Neural crest cell (in vitro differentiated cells): ENCODE measurements at places on chromosomes 1 and 21.

- DNase-seq = no peak
Measured at GRCh38 chr1:184635347-184635979, 119.2 kb downstream of the EDEM3 start.

DNA sequence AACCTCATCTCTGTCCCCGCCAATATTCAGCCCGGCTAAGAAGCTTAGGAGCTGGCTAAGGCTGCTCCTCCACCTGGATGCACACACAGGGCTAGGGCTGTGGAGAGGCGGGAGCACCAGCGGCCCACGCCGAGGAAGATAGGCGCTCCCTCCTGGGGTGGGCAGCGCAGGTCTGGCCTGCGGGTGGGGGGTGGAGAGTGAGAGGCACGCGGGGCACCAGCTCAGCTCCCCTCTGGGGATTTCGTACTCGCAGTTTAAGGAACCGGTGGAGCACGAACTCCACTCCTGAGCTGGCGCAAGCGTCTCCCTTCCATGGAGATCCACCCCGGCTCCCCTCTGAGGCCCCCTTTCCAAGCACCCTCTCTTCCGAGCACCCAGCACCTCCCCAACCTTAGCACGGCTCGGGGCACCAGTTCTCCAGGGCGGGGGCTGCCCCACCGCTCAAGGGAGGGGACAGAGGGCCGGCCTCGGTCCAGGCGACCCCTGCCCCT lies 433 bp upstream of the KAZN start:
- peak; percentile 2 for DNase-seq

- no peak for DNase-seq
Measured at GRCh38 chr1:191438979-191439378, 719.3 kb upstream of the RGS18 start.

DNA sequence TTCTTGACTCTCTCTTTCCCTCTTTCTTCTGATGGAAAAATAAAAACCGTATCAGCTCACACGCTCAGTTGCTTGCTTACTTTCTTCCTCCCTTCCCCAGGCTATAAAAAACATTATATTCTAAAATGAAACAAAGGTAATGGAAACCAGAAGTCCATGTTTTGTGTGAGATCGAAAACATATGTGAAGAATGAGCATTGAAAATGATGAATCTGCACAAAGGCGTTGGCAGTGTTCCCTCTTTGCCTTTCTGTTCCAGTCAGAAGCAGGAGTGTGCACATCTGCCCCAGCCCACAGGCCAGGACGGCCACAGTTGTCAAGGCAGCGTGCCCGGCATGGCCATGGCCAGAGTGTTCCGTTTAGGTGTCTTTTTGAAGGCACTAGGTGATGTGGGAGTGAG lies 185.3 kb upstream of the USP24 start:
- DNase-seq = no peak

- no peak for DNase-seq
Measured at GRCh38 chr1:182181167-182181572, 119.7 kb upstream of the ZNF648 start.

DNA sequence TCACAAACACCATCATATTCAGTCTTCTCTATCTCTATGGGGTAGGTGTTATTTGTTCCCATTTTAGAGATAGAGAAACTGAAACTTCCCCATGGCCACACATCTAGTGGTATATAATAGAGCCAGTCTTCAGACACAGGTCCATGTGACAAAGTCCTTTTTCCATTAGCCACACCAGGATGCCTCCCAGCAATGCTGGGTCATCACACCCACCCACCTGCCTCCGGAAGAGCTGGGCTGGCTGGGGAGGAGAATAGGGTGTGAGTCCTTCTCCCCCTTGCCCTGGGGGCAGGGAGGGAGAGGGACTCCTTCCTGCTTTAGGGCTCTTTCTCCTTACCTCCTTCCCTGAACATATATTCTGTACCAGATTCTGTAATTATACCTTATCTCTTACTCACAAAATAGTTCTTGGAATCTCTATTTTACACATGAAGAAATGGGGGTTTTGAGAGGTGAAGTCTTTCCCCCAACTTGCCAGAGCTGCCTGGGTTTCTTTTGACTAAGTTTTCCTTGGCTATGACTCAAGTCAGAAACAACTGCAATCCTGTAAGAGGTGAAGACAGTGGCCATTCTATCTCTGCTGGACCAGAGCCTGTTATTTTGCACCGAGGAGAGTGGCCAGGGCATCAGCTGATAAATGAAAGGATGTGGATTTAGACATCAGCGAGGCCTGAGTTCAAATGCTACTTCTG lies 30.0 kb downstream of the SOX13 start:
- DNase-seq = no peak

DNA sequence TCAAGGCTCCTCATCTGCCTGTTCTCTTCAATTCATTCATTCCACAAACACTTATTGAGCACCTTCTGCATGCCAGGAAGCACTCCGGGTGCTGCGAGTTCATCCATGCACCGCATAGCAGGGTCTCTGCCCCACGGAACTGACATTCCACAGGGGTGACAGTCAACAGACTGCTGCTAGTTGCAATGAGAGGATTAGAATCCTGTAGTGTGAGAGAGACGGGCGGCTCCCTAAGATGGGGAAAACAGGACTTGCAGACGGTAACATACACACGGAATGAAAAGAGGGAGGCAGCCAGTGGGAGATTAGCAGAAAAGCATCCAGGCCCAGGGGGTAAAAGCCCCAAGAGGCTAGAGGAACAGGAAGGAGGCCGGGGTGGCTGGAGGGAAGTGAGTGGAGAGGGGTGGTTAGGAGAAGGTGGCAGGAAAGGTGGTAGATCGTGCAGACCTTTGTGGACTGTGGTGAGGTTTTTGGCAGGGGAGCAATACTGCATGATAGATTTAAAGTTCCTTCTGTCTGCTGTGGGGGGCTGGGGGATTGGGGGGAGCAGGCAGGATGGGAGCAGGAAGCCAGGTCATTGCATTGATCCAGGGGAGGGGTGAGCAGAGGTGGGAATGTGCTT lies 6.6 kb downstream of the TNFRSF8 start:
- DNase-seq = no peak

DNA sequence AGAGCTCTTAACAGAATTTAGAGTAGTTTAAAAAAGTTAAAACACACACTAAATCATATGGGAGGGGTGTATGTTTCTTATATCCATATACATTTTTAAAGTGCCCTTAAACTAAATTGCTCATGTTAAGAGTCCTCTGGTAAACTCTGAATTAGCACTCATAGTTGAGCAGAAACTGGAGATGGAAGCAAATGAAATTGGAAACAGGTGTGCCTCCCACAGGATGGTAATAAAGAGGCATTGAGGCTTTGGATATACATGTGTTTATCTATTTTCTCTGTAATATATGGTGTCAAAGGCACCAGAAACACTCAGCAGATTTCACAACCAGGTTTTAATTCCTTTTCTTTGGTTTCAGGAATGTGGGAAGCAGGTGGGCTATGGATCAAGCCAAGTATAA lies 188.6 kb downstream of the HS2ST1 start:
- no peak for DNase-seq

DNA sequence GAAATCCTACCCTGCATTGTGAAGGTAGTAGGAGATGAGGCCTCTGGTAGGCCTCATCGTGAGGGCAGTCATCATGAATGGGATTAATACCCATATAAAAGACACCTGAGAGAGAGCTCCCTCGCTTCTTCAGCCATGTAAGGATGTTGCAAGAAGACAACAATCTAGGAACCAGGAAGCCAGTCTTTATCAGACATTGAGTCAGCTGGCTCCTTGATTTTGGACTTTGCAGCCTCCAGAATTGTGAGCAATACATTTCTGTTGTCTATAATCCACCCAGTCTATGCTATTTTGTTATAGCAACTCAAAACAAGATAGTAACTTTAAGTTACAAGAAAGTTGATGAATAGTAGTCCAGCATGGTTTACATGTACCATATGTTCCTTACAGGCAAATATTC lies 208.5 kb downstream of the KCNT2 start:
- DNase-seq = no peak

GRCh38 chr1:226981838-226982237 lies 41.7 kb downstream of the COQ8A start:
- no peak for DNase-seq

DNA sequence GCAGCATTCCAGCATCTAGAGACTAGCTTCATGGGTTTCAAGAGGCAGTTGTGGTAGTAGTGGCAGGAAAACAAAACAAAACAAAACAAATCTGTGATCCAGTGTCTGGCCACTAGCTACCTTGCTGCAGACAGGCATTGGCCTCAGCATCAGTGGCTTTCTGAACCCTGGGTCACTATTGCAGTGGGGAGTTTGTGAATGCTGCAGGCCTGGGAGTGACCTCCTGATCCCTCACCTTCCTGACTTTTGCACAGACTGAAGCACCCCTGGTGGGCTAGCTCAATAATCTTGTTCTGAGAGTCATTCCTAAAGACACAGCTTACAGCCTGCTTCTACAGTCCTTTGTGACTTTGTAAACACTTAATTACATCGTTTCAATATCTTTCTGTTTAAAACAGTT lies 24.9 kb upstream of the APCS start:
- DNase-seq = no peak

DNA sequence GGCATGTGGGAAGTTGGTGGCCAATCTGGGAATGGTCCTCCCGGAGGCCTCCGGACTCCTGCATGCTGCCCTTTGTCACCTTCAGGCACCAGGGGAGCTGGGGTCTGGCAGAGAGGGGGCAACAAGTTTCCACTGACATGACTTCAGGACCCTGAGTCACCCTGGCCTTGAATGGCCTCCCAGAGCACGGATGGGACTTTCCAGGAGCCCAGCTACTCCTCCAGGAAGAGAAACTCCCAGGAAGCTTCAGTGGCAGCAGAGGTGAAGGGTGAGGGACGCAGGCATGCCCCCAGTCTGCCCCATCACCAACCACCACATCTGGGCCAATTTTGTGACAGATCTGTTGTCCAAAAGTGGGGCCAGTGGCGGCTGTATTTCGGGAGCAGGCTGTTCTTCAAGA lies 55.9 kb upstream of the WASF2 start:
- DNase-seq = no peak

- peak; percentile 53 for DNase-seq
Measured at GRCh38 chr1:40032240-40032891, 8.2 kb upstream of the CAP1 start.

- DNase-seq = no peak
Measured at GRCh38 chr1:114428083-114428754, 82.8 kb downstream of the TRIM33 start.

GRCh38 chr1:246081138-246081702 lies 425.9 kb downstream of the SMYD3 start:
- DNase-seq = no peak

- no peak for DNase-seq
Measured at GRCh38 chr1:225426395-225427234, 1.2 kb downstream of the LBR start.

GRCh38 chr1:244755673-244756072 lies 79.8 kb upstream of the COX20 start:
- DNase-seq = no peak

DNA sequence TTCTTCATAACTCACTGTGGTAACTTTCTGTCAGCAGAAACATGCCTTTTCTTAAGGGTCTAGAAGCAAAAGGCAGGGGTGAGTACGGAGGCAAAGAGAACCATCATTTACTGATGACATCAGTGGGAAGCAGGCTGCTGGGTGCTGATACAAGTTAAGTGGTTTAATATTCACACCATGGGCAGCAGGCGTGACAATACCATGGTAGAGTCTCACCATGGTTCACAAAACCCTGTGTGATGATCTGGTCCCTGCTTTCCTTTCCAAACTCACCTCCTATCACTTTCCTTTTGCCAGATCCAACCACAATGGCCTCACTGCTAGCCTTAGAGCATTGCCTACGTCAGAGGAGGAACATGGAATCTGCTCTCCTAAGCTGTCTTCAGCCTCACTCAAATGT lies 8.7 kb downstream of the MAB21L3 start:
- no peak for DNase-seq

DNA sequence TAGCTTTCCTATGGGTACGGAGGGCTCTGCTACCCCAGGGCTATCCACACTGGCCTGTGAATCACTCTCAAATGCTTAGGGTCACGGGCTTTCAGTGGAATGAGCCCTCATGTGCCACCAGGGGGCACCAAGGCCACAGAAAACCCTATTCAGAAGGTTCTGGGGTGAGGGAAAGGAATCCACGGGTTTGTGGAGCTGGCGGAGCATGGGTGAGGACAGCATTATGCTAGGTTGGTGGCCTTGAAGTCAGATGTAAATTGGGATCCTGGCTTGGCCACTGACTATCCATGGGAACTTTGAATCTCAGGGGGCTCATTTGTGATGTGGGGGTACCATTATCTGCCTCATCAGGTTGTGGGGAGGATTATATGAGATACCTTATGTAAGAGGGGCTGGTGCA lies 5.1 kb upstream of the LAMTOR5 start:
- DNase-seq = peak; percentile 64

GRCh38 chr21:45892156-45892915 lies 89.2 kb upstream of the COL6A1 start:
- no peak for DNase-seq

- no peak for DNase-seq
Measured at GRCh38 chr1:226782845-226783601, 43.9 kb upstream of the ITPKB start.

DNA sequence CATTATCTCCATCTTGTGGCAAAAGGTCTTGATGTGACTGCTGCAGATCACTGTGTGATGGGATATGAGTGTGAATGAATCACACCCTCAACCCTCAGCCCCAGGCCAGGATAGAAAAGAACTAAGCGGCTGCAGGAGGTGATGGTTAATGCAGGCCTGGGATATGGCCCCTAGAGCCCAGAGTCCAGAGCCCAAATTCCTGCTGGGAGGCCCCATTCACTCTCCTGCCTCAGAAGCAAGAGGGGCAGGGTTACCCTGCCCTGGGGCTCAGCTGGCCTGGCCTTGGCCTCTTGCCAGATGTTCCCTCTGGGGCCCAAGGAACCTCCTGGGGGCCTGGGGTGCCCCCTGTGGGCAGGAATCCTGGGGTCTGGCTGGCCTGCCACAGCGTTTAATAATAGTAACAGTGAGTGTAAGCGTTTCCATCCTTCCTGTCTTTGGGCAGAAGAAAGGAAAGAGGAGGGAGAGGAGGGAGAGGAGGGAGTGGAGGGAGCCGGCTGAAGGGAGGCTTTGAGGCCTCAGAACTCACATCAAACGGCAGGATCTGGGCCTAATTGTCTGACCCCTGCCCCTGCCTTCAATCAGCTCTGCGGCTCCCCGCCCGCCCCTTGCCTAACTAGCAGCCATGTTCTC lies 26.2 kb downstream of the DMAP1 start:
- peak; percentile 61 for DNase-seq

- DNase-seq = no peak
Measured at GRCh38 chr21:31173881-31174555, 135.7 kb upstream of the KRTAP19-8 start.

DNA sequence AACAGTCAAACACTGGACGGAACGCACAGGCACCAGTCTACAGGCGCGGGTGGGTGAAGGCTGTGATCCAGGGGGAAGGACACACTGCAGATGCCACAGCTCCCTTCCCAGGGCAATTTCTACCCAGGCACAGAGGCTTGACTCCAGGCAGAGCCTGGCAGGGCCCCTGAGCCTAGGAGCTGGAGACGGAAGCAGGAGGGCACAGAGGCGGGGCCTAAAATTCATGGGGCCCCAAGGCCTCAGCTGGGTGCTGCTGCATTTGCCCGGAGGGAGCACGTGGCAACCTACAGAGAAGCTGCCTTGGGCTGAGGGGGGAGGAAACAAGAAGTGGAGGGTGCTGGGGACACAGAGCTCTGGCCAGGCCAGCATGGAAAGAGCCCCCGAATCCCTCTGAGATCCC lies 41.2 kb downstream of the UBE2G2 start:
- no peak for DNase-seq
